ENCODE measurements at places on chromosomes 7 and 10. TPM values are rescaled to one million over a fixed set of nuclear protein-coding genes. Genes with fewer than 3 reads are reported as not detected.
A peak's percentile ranks its signal among the peaks of the same experiment; 100 is the strongest.

MMD2 gene
- total RNA-seq = not detected

LRRD1 gene
- total RNA-seq = not detected

NAT16 gene
- not detected for total RNA-seq

DNA sequence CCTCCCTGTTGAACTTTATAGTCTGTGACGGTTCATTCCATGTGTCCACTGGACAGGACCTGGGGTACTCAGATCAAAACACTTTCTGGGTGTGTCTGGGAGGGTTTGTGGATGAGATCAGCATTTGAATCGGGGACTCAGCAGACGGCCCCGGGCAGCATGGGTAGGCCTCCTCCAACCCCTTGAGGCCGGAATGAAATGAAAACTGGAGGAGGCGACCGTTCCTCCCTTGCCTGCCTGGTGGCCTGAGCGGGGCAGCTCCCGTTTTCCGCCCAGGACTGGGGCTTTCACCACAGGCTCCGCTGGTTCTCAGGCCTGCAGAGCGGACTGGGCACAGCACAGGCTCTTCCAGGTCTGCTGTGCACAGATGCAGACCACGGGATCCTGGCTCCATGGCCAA is 247.7 kb downstream of the MAD1L1 start:
- H3K4me1 ChIP-seq = no peaks in the 10 kb centered on the region
- no peaks in the 10 kb centered on the region for H3K27me3 ChIP-seq
- H3K27ac ChIP-seq = no peak overlapping the region
- DNase-seq = no peak

DNA sequence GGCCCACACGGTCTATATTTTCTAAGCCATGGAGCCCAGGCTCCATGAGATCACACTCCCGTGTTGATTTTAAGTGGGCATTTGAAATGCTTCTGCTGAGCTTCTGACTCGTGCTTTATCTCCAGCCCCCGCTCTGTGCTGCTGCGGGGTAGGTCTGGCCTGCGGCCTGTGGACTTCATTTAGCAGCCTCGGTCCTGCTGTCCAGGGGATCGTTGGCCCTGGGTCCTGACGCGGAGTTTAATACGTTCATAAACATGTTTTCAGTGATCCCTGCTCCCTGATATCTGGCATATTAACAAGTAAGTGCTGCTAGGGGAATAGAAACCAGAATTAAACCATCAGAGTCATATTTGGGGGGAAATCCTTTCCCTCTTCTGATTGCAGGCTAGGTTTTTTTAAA is 540.3 kb upstream of the MGMT start:
- H3K27ac ChIP-seq = no peak overlapping the region
- DNase-seq = no peak
- H3K4me1 ChIP-seq = no peaks in the 10 kb centered on the region
- H3K4me3 ChIP-seq = no peak overlapping the region
- H3K36me3 ChIP-seq = peaks cover 7% of the 10 kb centered on the region

DNA sequence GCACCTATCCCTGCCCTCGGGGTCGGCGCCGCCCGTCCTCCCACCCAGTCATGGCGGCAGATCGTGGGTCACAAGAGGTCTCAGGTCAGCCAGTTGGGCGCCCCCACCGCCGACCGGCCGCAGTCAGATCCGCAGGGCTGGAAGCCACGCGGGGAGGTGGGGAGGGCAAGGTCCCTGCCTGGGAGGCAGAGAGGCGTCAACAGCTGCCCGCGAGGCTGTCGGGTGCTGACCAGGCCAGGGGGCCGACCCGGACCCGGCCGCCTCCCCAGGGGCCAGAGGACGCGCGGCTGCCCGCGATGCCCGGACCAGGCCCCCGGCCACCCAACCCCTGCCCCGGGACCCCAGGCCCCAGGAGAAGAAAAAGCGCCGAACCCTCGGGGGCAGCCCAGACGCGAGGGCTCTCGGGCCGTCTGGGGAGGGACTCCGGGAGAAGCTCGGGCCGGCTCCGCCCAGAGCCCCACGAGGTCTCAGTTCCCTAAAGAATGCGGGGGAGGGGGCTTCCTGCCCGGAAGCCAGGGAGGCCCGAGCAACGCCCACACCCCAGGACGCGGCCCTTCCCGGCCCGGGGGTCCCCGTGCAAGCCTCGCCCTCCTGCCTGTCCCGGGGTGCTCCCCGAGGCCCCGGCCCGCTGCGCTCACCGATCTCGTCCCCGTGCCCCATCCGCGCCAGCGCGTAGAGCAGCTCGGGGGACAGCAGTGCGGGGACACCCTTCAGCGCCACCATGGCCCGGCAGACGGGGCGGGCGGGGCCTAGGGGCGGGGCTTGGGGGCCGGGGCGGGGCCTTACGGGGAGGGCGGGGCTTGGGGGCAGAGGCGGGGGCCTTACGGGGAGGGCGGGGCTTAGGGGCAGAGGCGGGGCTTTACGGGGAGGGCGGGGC is at the start of gene FUOM:
Gene FUOM (minus strand): TSS at position 735 of the 877 bp plus-strand sequence. CDS start 12 bp downstream, at position 723.
- H3K4me3 ChIP-seq = no peak within 1 kb of the TSS
- peaks cover 6% of the 10 kb centered on the region for H3K27me3 ChIP-seq
- peaks cover 13% of the 10 kb centered on the region for H3K36me3 ChIP-seq
- H3K4me1 ChIP-seq = no peaks in the 10 kb centered on the region
- no peak within 1 kb of the TSS for H3K27ac ChIP-seq

- no peaks in the 10 kb centered on the region for H3K36me3 ChIP-seq
- H3K4me3 ChIP-seq = no peak overlapping the region
- DNase-seq = no peak
- no peak overlapping the region for H3K27ac ChIP-seq
- H3K27me3 ChIP-seq = no peaks in the 10 kb centered on the region
- no peaks in the 10 kb centered on the region for H3K4me1 ChIP-seq
Observed at GRCh38 chr10:127880557-127880956, 12.2 kb downstream of the CLRN3 start.

DNA sequence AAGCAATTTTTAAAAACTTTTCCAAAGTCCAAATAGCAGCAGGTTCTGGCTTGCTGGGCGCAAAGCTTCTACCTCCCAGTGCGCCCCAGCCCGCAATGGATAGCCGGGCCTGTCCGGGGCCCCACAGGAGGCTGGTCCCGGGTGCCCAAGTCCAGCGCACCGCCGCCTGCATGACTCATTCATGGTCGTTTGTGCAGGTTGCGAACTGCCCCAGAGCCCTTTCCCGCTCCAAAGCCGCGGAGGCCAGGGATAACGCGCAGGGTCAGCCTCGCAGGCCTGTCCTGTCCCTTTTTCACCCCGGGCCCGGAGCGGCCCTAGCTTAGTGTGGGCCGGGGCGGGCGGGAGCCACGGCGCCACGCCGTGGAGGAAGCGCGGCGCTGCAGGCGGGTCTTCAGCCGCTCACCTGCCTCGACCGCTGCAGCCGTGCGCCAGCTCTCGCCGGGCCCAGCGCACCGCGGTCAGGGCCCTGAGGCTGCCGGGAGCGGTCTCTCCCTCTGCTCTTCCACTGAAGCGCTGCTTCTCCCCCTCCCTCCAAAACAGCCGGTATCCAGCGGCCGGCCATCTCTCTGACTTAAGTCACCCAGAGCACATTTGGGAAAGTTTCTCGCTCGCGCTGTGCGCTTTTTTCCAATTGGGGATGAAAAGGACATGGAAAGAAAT is 1.7 kb upstream of the EGR2 start:
- H3K27me3 ChIP-seq = peaks cover 37% of the 10 kb centered on the region
- no peaks in the 10 kb centered on the region for H3K36me3 ChIP-seq
- H3K4me1 ChIP-seq = peaks cover 32% of the 10 kb centered on the region
- peak; percentile 32 for DNase-seq

DNA sequence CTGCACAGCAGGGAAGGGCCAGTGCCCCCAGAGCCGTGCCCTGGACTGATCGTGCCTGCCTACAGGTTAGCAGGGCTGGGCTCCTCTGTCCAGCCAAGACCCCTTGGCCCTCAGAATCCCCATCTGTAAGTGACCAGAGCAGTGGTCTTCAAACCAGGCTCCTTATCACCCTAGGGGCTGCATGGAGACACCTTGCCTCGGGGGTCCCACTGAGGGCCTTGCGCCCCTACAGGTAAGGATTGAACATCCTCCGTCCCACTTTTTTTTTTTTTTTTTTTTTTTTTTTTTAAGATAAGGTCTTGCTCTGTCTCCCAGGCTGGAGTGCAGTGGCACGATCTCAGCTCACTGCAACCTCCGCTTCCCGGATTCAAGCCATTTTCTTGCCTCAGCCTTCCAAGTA is 32.6 kb upstream of the RADIL start:
- no peak overlapping the region for H3K4me3 ChIP-seq
- DNase-seq = no peak
- H3K4me1 ChIP-seq = no peaks in the 10 kb centered on the region
- H3K36me3 ChIP-seq = no peaks in the 10 kb centered on the region

GRCh38 chr7:47543714-47544113 is 38.2 kb downstream of the TNS3 start:
- no peak overlapping the region for H3K27ac ChIP-seq
- H3K4me1 ChIP-seq = peaks cover 42% of the 10 kb centered on the region
- H3K27me3 ChIP-seq = peaks cover 3% of the 10 kb centered on the region
- peaks cover 18% of the 10 kb centered on the region for H3K36me3 ChIP-seq
- H3K4me3 ChIP-seq = no peak overlapping the region

DNA sequence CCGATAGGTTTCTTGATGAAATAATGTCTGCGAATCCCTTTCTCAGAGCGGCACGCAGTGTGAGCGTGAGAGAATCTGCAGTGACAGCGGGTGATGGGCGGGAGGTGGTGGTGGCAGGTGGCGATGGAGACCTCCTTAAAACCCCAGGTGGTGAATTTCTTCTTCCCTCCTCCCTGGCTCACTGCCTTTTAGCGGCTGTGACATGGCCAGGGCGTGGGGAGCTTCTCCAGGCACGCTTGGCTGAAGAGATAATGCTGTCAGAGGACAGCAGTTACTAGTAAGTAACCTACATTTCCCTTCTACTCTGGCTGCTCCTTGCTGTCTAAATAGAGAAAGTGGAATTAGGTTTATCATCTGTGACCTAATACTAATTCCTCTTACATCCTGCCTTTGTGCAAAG is 141.4 kb upstream of the INSYN2A start:
- H3K36me3 ChIP-seq = 0 out of 2 replicates have a peak, but pooled peaks cover 5% of the 10 kb centered on the region
- H3K27me3 ChIP-seq = no peaks in the 10 kb centered on the region
- no peak overlapping the region for H3K27ac ChIP-seq
- DNase-seq = no peak

DNA sequence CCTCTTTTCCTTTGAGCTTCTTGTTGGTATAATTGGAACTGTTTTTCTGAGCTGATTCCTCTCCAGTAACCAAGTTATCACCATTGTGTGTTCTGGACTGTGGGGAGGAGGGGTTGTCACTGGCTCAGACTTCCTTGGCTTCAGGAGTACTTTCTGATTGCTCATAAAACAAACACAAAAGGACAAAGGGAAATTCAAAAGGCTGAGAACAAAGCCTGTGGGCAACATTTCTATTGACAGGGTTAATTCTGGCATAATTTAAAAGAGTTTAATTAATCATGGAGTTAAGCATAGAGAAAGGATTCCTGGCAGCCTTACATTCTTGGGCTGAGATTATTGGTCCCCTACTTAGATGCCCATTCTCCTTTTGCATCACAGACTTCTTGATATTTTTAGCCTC is 222.9 kb upstream of the KMT2E start:
- H3K27me3 ChIP-seq = peaks cover 4% of the 10 kb centered on the region
- H3K27ac ChIP-seq = no peak overlapping the region
- no peaks in the 10 kb centered on the region for H3K36me3 ChIP-seq
- no peak for DNase-seq
- H3K4me3 ChIP-seq = no peak overlapping the region

- H3K36me3 ChIP-seq = no peaks in the 10 kb centered on the region
- no peak for DNase-seq
- H3K4me1 ChIP-seq = peaks cover 17% of the 10 kb centered on the region
Observed at GRCh38 chr7:151455690-151456089, 15.7 kb upstream of the CRYGN start.
